Stimulated activated CD4-positive, alpha-beta T cell treated with anti-CD3 and anti-CD28 coated beads, Interleukin-4, amount 100 ng/mL, for 4 hours (primary cell): ENCODE measurements at places on chromosomes 1 and 21.
A peak's percentile ranks its signal among the peaks of the same experiment; 100 is the strongest.

- no peak for DNase-seq
These were observed 10.3 kb downstream of the AHCTF1 start for GRCh38 chr1:246921481-246921880.

DNA sequence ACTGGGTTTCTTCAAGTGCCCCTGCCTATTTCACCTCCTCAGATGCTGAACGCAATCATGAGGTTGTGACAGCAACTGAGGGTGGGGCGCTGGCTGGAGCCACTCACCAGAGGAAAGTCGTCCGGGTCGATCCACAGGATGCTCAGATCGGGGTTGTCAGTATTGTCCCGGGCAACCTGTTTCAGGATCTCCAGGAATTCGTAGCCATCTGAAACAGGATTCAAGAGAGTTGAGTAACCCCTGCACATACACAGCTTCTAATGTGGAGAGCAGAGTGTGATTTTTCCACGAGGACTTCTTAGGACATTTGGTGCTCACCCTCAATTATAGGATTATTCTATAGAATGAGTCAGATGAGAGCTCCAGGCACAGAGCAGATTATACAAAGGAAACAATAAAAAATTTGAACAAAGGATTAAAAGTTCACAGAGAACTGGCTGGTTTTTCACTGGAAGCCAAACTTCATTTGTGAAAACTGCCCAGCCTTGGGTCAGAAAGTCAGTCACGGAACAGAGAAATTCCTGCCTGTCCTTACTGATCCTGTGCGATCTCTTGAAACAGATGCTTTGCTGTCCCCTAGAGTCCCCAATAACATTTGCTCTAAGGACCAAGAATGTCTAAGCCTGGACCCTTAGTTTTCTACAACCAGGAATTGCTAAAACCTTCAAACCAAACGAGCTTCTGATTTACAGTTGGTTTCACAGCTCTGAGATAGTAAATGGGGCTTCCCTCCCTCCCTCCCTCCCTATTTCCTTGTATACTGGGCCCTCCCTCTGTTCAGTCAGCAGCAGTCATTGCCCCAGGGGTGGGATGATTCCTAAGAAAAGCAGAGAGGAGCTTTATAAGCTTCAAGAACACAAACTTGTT lies 63.2 kb downstream of the CASQ2 start:
- DNase-seq, result no peak

DNA sequence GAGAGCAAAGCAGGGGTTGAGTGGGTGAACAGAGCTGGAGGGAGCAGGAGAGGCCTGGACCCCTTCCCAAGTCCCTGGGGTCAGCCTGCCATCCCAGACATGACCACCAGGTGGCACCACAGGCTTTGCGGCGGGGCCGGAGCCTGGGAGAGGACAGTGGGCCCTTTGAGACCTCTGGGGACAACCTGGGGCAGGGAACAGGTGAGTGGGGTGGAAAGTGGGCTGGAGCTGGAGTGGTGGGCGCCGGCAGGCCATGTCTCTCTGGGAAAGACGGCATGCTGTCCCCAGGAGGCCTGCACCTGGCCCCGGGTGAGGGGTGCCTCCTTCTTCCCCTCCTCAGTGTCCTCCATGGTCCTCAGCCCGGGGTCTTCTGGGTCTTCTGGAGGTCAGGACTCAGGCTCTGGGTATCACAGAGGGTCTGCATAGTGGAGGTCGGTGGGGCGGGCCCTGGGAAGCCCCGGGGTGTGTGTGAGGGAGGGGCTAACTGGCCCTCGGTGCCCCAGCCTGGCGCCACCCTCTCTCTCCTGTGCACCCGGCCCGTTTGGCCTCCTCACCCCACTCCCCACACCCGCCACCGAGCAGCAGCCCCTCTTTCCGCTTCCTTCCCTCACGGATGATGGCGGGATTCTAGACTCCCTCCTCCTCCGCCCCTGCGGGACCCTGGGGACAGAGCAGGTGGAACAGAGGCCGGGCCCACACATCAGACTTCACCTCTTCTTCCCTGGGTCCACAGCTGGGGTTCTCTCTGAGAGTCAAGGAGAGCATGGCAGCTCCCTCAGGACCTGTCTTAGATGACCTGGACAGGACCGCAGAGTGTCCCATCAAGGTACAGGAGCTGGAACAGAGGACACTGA lies 28.5 kb upstream of the PKP1 start:
- peak; percentile 64 for DNase-seq

- no peak for DNase-seq
These were observed 193.0 kb downstream of the HLX start for GRCh38 chr1:221072214-221072613.

DNA sequence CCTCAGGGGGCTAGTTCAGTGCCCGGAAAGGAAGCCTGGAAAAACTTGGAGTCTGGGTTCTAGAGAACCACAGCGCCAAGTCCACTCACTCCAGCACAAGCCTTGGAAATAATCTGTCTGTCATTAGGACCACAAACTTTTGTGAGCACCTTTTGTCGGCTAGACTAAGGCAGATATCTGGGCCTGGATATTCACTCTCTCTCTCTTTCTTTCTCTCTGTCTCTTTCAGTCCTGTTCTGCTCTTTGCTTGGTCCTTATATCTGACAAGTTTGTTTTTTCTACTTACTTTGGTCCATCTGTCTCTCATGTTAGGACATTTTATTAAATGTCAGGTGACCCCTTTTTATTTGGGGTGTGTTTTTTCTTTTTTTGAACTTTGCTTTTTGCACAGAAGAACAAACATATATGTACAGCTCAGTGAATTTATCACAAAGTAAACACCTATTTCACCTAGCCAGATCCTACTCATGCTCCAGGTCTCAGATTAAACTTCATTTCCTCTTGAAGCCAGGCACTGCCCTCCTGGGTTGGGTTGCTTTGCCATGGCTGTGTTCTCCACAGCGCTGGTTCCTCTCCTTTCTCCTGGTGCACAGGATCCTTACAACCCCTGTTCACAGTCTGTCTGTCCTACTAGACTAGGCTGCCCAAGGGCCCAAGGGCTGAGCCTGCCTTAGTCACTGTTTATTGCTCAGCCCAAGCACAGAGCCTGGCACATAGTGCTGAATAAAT lies 40.8 kb downstream of the TCEANC2 start:
- DNase-seq, result no peak

GRCh38 chr1:61207416-61207815 lies 125.1 kb downstream of the NFIA start:
- no peak for DNase-seq

DNA sequence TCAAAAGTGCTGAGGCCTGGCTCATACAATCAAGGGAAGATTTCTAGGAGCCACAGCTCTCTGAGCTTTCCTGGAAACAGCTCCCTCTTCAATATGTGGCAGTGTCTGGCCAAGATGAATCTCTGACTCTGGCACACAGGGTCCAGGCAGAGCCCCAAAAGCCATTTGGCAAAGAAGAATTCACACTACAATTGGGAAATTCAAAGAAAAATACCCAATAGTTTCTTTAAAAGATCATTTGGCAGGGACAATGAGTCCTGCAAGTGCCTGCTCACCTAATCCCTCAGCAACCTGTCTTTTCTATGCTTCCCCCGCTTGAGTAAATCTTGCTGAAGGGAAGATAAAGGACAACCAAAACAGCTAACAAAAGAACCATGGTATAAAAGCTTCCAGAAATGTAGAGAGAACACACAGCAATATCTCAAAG lies 124.6 kb downstream of the TGFBR3 start:
- no peak for DNase-seq

GRCh38 chr1:205878026-205878425 lies 28.1 kb upstream of the PM20D1 start:
- DNase-seq, result no peak

- no peak for DNase-seq
These were observed 141.7 kb upstream of the SYT6 start for GRCh38 chr1:114295321-114295720.

DNA sequence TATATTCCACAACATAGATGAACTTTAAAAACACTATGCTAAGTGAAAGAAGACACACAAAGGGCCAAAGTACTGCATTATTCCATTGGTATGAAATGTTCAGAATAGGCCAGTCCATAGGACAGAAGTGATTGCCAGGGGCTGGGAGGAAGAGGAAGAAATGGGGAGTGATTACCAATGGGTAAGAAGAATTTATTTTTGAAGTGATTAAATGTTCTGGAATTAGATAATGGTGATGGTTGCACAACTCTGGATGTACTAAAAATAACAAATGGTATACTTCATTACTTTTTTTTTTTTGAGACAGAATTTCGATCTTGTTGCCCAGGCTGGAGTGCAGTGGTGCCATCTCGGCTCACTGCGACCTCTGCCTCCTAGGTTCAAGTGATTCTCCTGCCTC lies 61.7 kb downstream of the CHD5 start:
- DNase-seq, result no peak

DNA sequence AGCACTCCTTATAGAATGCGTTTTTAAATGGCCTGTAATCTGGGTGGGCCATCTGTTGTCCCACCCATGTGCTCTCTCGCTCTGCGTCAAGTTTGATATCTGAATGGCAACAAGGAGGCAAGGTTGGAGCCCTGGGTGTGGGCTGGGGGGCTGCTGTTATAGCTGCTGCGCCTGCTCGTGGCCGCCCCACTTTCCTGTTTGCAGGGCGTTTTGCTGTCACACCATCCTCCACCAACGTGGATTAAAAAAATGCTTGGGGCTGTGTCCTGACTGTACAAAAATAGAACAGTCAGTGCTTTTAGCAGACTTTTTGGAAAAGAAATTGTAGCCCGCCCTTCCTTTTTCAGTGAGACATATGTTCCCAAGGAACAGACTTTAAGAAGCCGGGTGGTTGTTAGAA lies 25.4 kb downstream of the UMODL1 start:
- no peak for DNase-seq

- no peak for DNase-seq
These were observed 15.6 kb downstream of the SERINC2 start for GRCh38 chr1:31428436-31429221.

GRCh38 chr21:39103689-39104088 lies 79.6 kb downstream of the PSMG1 start:
- DNase-seq, result no peak
